Iris pigment epithelial cell (primary cell): ENCODE measurements at places on chromosomes 7 and 10.

DNA sequence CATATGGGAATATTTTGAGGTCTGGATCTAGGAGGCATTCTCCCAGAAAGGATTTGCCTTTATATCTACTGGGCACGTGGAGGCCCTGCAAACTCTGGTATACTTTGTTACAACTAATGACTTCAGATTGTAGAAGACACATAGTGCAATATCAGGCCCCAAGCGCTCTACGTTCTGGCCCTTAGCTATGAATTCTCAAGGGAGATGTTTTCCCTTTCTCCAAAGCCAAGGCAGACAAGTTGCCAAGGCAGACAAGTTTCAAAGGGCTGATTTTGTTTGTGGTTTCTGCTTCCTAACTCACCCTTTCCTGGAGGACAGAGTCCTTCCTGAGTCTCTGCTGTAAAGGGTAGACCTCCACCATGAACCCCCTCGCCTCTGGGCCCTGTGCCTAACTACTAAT, 99.4 kb upstream of the CTTNBP2 start:
- no peak for DNase-seq

GRCh38 chr7:10724449-10724848, 249.2 kb upstream of the PHF14 start:
- no peak for DNase-seq

GRCh38 chr10:48685731-48686130, 1.1 kb downstream of the WDFY4 start:
- DNase-seq, result no peak

- DNase-seq, result peak; percentile 93
These were observed 61.0 kb downstream of the CREB3L2 start for GRCh38 chr7:137940656-137941518.
